ENCODE measurements at places on chromosomes 3 and 15.

- DNase-seq = no peak
Measured at GRCh38 chr3:194329583-194329965, 21.6 kb downstream of the CPN2 start.

- DNase-seq = no peak
Measured at GRCh38 chr3:81164806-81165205, 596.6 kb downstream of the GBE1 start.

DNA sequence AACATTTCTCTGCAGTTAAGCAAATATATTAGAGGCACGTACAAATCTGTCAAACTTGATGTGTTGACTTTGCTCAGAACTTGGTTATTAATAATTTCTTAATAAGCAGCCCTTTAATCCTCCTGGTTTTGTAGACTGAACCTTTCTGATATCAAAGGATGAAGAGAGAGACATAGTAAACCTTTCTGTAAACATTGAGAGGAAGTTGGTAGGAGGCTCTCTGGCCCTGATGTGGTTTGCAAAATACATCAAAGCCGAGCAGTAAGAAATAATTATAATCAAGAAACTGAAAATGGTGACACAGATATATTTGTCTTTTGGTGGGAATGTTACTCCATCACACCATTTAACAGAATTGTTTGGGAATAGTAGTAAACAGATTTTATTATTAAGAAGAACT lies 111.9 kb downstream of the OXSM start:
- DNase-seq = no peak

DNA sequence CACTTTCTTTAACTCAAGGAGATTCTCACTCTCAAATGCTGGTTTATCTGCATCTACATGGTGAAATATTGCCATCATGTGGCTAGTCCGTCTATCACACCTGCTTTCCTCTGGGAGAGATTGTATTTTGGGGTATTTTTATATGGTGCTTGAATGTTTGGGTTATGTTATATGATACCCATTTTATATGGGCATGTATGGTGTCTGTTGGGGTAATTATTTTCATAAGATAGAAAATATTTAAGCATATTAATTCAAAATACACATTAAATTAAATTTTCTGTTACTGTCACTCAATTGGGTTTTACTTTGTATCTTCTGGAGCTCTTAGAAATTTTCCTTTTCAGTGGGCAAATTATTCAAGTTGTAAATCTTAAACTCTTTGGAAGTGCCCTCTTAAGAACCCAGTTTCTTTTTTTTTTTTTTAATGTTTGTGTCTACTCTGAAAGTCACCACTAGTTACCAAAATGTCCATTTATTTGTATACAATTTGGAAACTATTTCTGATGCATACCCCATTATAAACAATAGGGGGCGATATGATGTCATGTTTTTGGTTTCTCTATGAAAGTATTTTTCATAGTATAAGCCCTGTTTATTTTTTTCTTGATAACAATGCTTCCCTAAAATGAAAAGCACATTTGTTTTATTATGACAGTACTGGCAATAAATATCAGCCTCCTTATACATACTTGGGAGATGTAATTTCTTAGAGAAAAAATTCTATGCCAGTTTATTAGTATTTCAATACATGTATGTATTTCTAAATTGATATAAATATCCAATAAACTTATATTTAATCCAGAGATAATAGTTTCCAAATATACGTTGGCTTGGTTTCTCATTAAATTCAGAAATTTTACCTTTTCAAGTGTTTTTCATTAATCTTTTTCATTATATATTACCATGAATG lies 36.1 kb upstream of the PLSCR5 start:
- DNase-seq = no peak

GRCh38 chr3:62214850-62215249 lies 158.5 kb downstream of the FEZF2 start:
- DNase-seq = no peak

DNA sequence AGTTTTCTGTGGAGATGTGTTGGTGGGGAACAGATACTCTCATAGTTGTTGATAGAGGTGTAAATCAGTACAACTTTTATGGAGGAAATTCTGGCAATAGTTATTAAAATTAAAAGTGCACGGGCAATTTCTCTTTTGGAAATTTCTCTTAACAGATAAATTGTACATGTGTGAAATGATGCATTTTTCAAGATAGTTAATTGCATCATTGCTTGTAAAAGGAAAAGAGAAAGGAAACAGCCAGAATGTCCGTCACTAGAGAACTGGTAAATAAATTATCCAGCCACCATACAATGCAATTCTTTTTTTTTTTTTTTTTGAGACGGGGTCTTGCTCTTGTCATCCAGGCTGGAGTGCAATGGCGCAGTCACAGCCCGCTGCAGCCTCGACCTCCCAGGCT lies 14.2 kb downstream of the ZNF710 start:
- no peak for DNase-seq

DNA sequence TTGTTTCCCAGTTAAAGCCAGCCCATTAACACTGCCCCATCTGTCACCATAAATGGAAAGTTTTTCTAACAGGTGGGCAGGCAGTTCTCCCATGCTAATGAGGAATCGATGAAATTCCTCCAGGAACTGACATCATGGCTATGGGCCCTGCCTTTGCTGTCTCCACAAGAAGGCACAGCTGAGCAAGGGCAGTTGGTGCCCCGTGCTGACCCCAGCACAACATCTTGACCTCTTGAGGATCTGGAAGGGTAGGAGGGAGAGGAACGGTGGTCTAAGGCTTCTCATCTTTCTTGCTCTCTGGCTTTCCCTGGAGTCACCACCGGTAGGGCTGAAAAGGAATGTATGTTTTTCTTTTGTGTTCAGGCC lies 46.7 kb downstream of the CHCHD6 start:
- DNase-seq = no peak

DNA sequence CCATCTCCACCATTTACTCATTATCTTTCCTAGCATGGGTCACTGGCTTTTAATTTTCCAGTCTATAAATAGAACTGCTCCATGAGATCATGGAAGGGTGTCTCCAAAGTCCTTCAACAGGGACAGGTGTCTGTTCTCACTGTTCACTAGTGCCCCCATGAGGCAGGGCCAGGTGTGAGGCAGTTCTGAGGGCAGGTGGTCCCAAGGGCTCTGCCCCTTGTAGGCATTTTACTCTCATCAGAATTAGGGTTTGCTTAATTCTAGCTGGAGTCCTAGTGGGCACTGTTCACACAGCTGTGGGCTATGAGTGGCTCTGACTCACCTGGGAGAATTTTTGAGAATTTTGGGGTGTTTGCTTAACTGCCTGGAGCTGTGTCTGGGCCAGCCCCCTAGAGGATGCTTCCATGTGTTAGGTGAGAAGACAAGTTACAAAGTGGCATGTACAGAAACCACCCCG lies 248.0 kb upstream of the LYSMD4 start:
- no peak for DNase-seq
